ENCODE measurements at places on chromosomes 6 and 20. TPM values are rescaled to one million over a fixed set of nuclear protein-coding genes. Genes with fewer than 3 reads are reported as not detected.

MEP1A gene
- total RNA-seq: not detected

- no peak for DNase-seq
Measured at GRCh38 chr20:16451001-16451400, 122.2 kb downstream of the KIF16B start.

- DNase-seq: no peak
Measured at GRCh38 chr20:14711652-14712051, 374.2 kb upstream of the FLRT3 start.

- no peak for DNase-seq
Measured at GRCh38 chr20:33677991-33678702, 3.9 kb upstream of the NECAB3 start.

CAGE1 gene
- total RNA-seq: not detected

DNA sequence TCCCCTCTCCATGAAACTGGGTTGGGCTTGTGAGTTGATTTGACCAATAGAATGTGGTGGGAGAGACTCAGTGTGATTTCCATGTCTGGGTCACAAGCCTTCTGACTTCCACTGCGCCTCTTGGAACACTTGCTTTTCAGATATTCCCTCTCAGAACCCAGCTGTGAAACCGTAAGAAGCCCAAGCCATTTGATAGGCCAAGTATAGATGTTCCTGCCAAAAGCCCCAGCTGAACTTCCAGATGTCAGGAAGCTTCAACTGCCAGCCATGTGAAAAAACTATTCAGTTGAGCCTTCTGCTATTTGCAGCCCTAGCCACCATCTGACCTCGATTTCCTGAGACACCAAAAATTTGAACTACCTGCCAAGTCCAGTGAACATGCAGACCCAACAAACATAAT is 387.8 kb upstream of the GJE1 start:
- DNase-seq: no peak

SPAG4 gene
- total RNA-seq: 3.5 TPM

- DNase-seq: no peak
Measured at GRCh38 chr6:161747506-161747905, 473.6 kb upstream of the AGPAT4 start.

- peak; percentile 80 for DNase-seq
Measured at GRCh38 chr6:32852844-32853540, 512 bp downstream of the TAP1 start.

DNA sequence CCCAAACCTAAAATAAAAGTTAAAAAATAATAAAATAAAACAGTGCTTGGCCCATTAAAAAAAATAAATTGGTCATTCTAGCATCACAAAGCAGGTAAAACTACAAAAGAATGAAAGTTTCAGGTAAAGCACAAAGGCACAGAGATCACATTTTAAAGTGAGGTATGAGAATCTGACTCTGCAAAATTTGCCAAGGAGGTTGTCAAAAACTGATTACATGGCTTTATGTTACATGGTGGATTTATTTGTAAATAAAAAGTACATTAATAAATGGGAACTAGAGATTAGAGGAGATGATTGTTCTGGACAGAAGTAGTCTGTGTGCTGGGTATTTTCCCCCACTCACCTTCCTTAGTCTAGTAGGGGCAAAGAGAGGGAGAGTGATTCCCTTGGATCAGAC is 24.2 kb upstream of the ATXN1 start:
- DNase-seq: no peak

DNA sequence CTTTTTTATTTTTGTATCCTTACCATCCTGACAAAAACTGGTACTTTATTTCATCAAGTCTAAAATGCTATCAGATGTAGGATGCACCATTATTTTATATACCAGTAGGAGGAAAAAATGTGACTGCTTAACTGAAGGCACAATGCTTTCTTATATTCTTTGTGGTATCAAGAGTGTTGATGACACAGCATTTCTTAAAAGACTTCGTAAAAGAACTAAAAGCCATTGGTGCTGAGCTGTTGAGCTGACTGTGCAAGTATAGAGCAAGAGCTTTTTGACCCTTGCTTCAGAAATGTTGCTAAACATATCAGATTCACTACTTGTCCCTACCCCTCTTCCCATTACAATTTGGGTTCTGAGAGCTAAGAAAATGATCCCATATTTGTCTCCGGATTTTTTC is 17.5 kb downstream of the SF3B5 start:
- no peak for DNase-seq

All from cardiac septum (tissue), 1 donor.